ENCODE measurements at places on chromosomes 4 and X. TPM values are rescaled to one million over a fixed set of nuclear protein-coding genes. Genes with fewer than 3 reads are reported as not detected.
A peak's percentile ranks its signal among the peaks of the same experiment; 100 is the strongest.

DNA sequence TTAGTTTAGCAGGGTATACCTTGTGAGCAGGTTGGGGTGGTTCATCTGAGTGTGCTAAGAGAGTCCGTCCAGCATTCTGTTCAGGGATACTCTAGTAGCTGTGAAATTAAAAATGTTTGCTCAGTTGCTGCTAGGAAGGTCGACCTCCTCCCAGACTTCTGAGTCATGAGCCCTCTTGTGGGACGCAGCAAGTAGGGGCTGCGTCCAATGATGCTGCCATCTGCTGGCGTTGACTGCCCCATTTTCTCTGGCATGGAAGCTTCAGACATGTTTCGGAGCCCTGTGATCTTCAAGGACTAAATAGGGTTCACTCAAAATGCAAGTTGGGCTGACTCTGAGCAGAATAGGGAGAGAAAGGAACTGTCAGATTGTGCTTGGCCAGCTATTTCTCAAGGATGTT is 201.0 kb upstream of the ARSJ start:
- no peaks in the 10 kb centered on the region for H3K27me3 ChIP-seq
- H3K4me1 ChIP-seq: peaks cover 5% of the 10 kb centered on the region
- no peak overlapping the region for H3K4me3 ChIP-seq
- DNase-seq: peak; percentile 80

GRCh38 chrX:14801136-14801535 is 71.7 kb downstream of the FANCB start:
- H3K27ac ChIP-seq: no peak overlapping the region
- no peaks in the 10 kb centered on the region for H3K4me1 ChIP-seq
- no peak overlapping the region for H3K4me3 ChIP-seq
- H3K27me3 ChIP-seq: no peaks in the 10 kb centered on the region

DNA sequence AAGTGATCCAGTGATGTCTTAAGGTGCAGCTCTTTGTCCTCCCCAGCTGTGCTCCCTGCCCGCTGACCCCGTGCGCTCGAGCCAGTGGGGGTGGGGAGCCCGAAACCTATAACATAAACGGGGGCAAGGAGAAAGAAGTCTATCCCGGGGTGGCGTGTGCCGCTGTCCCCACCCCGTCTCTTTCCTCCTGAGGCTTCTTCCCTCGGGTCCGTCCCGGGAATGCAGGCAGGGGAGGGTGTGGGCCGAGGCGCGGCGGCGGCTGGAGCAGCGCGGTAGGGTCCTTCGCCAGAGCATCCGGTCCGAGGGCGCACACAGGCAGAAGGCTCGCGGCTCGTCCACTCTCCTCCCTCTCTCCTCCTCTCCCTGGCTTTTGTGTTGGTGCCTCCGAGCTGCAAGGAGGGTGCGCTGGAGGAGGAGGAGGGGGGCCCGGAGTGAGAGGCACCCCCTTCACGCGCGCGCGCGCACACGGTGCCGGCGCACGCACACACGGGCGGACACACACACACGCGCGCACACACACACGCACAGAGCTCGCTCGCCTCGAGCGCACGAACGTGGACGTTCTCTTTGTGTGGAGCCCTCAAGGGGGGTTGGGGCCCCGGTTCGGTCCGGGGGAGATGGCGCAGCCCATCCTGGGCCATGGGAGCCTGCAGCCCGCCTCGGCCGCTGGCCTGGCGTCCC is at the start of gene RAB33A:
RAB33A (plus strand) TSS at position 517 of the 681 bp plus-strand sequence; CDS start at position 618, 101 bp downstream.
- H3K4me3 ChIP-seq: peak within 1 kb of the TSS; percentile 69
- DNase-seq: peak; percentile 73
- no peaks in the 10 kb centered on the region for H3K27me3 ChIP-seq
- no peaks in the 10 kb centered on the region for H3K36me3 ChIP-seq
- H3K4me1 ChIP-seq: peaks cover 28% of the 10 kb centered on the region

DNA sequence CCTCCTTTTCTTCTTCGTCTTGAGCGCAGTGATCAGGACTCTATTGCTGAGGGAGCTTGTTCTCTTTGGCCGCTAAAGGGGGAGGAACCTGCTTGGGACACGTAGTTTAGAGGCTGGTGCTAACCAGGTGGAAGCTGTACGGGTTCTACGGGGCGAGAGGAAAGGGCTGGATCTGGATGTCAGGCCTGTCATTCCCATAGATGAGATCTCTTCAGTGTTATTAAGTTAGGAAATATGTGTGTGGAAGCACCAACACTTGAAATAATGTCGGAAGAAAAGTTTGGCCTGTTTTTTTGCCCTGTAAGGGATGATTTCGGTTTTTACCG is 643 bp downstream of the SRP72 start:
- peak overlapping the region; percentile 86 for H3K4me3 ChIP-seq
- H3K27ac ChIP-seq: peak overlapping the region; percentile 99
- peaks cover 22% of the 10 kb centered on the region for H3K4me1 ChIP-seq
- no peaks in the 10 kb centered on the region for H3K27me3 ChIP-seq
- peaks cover 40% of the 10 kb centered on the region for H3K36me3 ChIP-seq
- no peak for DNase-seq

MAD2L1 gene
- total RNA-seq: 4.7 TPM

SERTM2 gene
- total RNA-seq: under 0.01 TPM

GRCh38 chr4:82792912-82793649 is 5.5 kb downstream of the SCD5 start:
- H3K4me1 ChIP-seq: peaks cover 4% of the 10 kb centered on the region
- no peaks in the 10 kb centered on the region for H3K36me3 ChIP-seq
- DNase-seq: no peak
- H3K27me3 ChIP-seq: peaks cover 5% of the 10 kb centered on the region

C4orf51 gene
- not detected for total RNA-seq

SATL1 gene
- total RNA-seq: not detected

RAB40A gene
- 0.29 TPM for total RNA-seq

DNA sequence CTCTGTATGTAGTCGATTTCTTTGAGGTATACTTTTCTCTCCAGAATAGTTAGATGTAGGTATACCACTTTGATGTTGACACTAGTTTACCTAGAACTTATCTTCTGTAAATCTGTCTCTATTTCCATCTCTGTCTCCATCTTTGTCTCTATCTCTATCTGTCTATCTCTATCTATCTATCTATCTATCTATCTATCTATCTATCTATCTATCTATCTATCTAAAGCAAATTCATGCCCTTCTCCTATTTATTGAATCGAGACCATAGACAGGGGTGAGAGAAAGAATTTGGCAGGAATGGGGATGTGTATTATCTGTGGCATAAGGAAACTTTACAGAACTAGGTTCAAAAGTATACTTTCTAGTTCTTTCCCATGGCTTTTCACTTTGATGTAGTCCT is 21.4 kb downstream of the HPRT1 start:
- DNase-seq: no peak
- H3K36me3 ChIP-seq: no peaks in the 10 kb centered on the region
- no peaks in the 10 kb centered on the region for H3K4me1 ChIP-seq
- no peak overlapping the region for H3K4me3 ChIP-seq
- H3K27ac ChIP-seq: no peak overlapping the region

DNA sequence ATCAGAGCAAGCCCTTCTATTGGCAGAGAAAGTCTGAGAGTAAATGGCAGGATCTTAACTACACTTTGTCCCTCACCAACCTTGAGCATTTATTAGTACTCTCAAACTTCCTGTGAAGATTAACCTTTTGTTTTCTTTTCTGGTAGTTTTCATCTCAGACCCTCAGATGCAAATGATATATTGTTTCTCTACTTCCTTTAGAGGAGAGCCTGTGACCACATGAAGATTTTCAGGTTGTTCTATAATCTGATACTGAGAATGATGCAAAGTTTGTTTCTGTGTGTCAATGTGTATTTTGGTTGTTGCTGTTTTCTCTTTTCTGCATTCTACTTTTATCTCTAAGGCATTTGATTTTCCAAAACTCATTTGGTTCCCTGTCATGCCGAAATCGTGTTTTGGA is 165.8 kb upstream of the CYSLTR1 start:
- no peak overlapping the region for H3K4me3 ChIP-seq
- DNase-seq: no peak
- peaks cover 2% of the 10 kb centered on the region for H3K27me3 ChIP-seq
- no peak overlapping the region for H3K27ac ChIP-seq
- no peaks in the 10 kb centered on the region for H3K4me1 ChIP-seq

- no peak overlapping the region for H3K4me3 ChIP-seq
- DNase-seq: no peak
- H3K27me3 ChIP-seq: no peaks in the 10 kb centered on the region
- no peaks in the 10 kb centered on the region for H3K36me3 ChIP-seq
Measured at GRCh38 chr4:169956091-169956843, 69.9 kb downstream of the MFAP3L start.

- H3K36me3 ChIP-seq: no peaks in the 10 kb centered on the region
- H3K4me3 ChIP-seq: no peak overlapping the region
- H3K4me1 ChIP-seq: peaks cover 19% of the 10 kb centered on the region
- H3K27me3 ChIP-seq: no peaks in the 10 kb centered on the region
Measured at GRCh38 chr4:15197005-15197404, 194.7 kb downstream of the CPEB2 start.

DNA sequence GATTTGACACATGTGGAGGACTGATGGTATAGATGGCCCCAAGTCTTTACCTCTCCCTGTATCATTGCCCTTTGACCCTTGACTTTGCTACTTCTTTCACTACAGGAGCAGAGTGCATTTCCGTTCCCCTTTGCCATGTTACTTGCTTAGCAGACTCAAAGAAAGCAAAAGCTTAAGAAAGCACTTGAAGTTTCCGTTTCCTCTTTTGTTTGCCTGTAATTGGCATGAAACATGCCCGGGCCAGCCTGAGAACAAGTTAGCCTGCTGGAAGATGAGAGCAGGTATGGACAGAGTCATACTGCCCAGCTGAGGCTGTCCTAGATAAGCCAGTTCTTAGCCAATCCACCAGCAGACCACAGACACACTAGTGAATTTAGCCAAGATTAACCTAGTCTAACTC is 206.0 kb downstream of the BCOR start:
- no peaks in the 10 kb centered on the region for H3K36me3 ChIP-seq
- DNase-seq: no peak
- H3K4me1 ChIP-seq: peaks cover 14% of the 10 kb centered on the region
- peaks cover 10% of the 10 kb centered on the region for H3K27me3 ChIP-seq

GPR173 gene
- 2.2 TPM for total RNA-seq

GRCh38 chrX:118928151-118928550 is 46.3 kb upstream of the LONRF3 start:
- peak; percentile 58 for DNase-seq
- H3K27ac ChIP-seq: no peak overlapping the region
- H3K27me3 ChIP-seq: no peaks in the 10 kb centered on the region
- H3K36me3 ChIP-seq: no peaks in the 10 kb centered on the region
- H3K4me1 ChIP-seq: no peaks in the 10 kb centered on the region
- no peak overlapping the region for H3K4me3 ChIP-seq

GRCh38 chrX:130170752-130171445 is 863 bp upstream of the RAB33A start:
- no peaks in the 10 kb centered on the region for H3K27me3 ChIP-seq
- DNase-seq: peak; percentile 77
- H3K36me3 ChIP-seq: no peaks in the 10 kb centered on the region
- H3K4me3 ChIP-seq: peak overlapping the region; percentile 69

- H3K4me1 ChIP-seq: no peaks in the 10 kb centered on the region
- H3K27ac ChIP-seq: no peak overlapping the region
- H3K4me3 ChIP-seq: no peak overlapping the region
- no peak for DNase-seq
- H3K27me3 ChIP-seq: no peaks in the 10 kb centered on the region
Measured at GRCh38 chr4:148684638-148685037, 242.4 kb upstream of the NR3C2 start.

DNA sequence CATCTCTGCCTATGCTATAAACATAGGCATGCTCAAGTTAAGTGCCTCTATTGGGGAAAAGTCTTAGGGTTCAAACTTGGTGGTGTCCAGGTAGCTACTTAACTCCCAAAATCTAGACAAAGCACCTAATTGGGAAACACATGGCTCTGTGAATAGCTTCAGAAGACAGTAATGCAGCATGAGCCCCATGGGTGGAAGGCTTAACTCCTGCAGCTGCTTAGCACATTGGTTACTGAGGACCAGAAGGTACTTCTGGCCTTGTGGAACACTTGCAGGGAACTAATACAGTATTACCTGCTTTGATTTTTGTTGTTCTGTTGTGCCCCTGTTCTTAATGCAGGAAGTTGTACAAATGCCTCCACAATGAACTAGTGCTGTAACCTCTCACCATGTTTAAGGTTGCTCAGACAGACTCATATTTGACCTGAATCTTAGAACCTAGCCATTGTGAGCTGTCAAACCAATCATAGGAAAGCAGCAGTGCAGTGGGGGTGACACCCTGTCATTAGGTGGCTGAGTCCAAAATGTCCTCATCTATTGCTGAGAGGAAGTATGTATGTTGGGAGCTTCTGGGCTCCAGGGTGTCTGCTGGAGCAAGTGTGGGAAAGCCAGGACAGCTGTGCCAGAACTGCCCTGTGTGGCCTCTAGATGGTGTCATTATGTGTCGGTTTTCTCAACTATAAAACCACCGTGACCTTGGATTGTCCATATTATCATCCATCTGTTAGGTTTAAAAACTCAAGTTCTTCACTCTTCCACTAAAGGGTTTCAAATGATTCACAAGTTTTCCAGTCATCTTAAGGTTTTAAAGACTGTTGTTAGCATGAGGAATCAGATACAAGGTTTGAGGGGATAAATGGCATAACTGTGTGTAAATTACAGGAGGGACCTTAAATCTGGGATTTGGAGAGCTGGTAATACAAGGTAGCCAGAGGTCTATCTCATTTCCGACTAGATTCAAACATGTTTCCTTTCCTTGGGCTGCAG is 69.9 kb upstream of the WDR1 start:
- H3K27ac ChIP-seq: no peak overlapping the region
- H3K36me3 ChIP-seq: no peaks in the 10 kb centered on the region
- peak; percentile 45 for DNase-seq
- H3K27me3 ChIP-seq: no peaks in the 10 kb centered on the region
- H3K4me3 ChIP-seq: no peak overlapping the region

- DNase-seq: no peak
- H3K27me3 ChIP-seq: peaks cover 9% of the 10 kb centered on the region
- no peaks in the 10 kb centered on the region for H3K4me1 ChIP-seq
Measured at GRCh38 chr4:152209772-152210493, 326.0 kb downstream of the FBXW7 start.

GRCh38 chrX:22338740-22339139 is 66.0 kb downstream of the CBLL2 start:
- no peaks in the 10 kb centered on the region for H3K4me1 ChIP-seq
- H3K27ac ChIP-seq: no peak overlapping the region
- no peak overlapping the region for H3K4me3 ChIP-seq
- no peaks in the 10 kb centered on the region for H3K36me3 ChIP-seq
- DNase-seq: peak; percentile 6

TCEAL2 gene
- not detected for total RNA-seq

DNA sequence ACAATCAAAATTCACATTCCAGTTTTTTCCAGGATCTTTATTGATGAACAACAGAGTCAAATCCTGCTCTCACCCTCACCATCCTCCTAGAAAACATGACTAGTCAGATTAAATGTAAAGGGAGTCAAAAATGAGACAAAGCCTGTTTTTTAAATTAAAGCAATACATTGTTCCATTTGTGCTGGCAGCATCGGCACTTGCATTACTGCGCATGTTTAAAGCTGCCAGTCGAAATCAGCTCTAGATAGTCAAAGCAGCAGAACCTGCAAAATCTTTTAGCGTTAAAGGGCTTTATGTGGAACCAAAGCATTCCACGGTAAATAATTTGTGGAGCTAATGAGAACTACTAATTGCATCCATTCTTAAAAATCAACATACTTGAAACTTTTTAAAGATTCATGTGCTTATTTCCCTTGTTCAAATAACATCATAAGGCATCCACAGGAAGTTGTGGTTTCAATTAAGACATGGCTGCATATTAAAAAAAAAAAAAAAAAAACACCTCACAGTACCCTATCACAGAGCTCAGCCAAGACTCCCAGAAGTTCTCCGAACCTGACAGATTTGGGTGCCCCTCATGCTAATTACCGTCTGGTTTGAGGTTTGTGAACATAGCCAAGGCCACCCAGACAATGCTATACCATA is 82.2 kb downstream of the SH3KBP1 start:
- DNase-seq: no peak
- H3K27me3 ChIP-seq: no peaks in the 10 kb centered on the region
- no peak overlapping the region for H3K27ac ChIP-seq
- H3K4me3 ChIP-seq: no peak overlapping the region
- H3K36me3 ChIP-seq: no peaks in the 10 kb centered on the region
